GM23338 (cell line): ENCODE measurements at places on chromosomes 4 and X.
A peak's percentile ranks its signal among the peaks of the same experiment; 100 is the strongest.

DNA sequence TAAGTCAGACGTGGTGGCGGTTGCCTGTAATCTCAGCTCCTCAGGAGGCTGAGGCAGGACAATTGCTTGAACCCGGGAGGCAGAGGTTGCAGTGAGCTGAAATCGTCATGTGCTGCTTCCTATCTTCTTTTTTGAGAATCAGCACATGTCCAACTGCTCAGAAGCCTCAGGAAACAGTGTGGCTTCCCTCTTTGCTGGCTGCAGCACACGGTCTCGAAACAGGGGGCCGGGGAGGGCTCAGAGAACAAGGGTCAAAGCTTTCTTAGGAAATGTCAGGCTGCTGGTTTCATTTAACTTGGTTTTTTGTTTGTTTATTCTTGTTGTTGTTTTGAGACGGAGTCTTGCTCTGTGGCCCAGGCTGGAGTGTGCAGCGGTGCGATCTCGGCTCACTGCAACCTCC lies 31.3 kb downstream of the CRLF2 start:
- DNase-seq = no peak

GRCh38 chr4:76879731-76880364 lies 18.1 kb downstream of the SOWAHB start:
- DNase-seq = no peak

- peak; percentile 6 for DNase-seq
Measured at GRCh38 chr4:90476019-90476418, 348.8 kb downstream of the CCSER1 start.

DNA sequence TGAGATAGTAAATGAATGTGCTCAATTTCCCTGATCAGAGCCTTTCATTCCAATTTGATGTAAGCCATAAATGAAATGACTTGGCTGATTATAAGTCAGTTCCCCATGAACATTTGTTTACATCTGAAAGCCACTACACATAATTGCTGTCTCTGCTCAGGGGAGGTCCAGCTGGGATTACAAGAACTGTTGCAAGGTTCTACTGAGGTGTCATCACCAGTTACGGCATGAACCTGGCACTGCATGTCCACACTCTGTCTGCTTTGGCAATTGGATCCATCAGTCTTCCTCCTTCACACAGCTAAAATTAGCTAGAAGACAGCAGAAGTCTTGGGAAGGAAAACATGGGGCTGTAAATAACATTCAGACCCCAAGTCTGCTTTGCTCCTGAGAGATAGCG lies 12.8 kb upstream of the MBNL3 start:
- DNase-seq = no peak

- peak; percentile 42 for DNase-seq
Measured at GRCh38 chrX:121308276-121308805, 260.9 kb downstream of the GLUD2 start.

- no peak for DNase-seq
Measured at GRCh38 chrX:131746491-131746968, 202.7 kb downstream of the OR13H1 start.

DNA sequence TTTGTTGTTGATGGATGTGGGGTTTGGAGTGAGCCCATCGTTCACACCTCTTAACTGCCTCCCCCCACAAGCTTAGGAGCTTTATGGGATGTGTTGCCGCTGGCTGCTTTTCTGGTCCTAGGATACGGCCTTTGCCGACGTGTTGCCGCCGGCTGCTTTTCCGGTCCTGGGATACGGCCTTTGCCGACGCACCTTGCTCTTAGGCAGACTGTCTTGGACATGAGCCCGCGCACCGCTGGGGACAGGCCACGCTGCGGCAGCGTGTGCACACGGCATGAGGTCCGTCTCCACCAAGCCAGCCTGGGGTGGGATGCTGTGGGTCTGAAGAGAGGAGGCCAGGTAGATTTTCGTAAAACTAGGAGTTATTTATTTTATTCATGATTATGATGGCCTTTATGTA lies 14.2 kb downstream of the RGS12 start:
- no peak for DNase-seq

- DNase-seq = no peak
Measured at GRCh38 chr4:78627966-78628678, 76.6 kb downstream of the ANXA3 start.
